GM03348 (cell line): ENCODE measurements at places on chromosomes 13 and 19.
A peak's percentile ranks its signal among the peaks of the same experiment; 100 is the strongest.

DNA sequence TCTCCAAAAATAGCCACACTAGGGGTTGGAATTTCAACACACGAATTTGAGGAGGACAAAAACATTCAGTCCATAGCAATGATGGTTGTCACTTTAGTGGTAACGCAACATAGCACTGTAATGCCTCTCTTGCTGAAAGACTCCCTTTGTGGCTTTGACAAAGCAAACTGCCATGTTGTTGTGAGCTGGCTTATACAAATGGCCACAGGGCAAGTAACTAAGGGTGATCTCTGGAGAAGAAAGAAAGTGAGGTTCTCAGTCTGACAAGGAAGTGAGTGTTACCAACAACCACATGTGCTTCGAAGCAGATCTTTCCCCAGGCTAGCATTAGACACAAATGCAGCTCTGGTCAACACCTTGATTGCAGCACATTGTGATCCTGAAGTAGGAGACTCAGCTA, 79.1 kb upstream of the PCDH17 start:
- no peak for DNase-seq

DNA sequence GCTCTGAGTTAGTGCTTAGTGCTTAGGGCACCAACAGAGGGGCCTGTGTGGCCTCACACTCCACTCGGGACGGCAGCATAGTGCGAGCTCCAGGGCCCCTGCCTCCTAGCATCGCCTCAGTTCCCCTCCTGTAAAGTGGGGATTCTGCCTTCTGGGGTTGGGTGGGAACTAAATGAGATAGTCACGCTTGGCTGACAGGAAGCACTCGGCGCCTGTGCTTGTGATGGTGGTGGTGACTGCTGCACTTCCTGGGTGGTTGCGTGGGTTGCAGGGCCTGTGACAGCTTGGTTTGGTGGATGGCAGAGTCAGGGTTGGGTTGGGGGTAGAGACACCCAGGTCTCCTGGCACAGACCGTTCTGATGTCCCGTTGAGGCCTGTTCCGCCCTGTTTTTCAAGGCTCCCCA, 7.7 kb downstream of the PLEKHF1 start:
- DNase-seq = peak; percentile 1

GRCh38 chr19:48364598-48365348, 606 bp downstream of the SYNGR4 start:
- DNase-seq = no peak

DNA sequence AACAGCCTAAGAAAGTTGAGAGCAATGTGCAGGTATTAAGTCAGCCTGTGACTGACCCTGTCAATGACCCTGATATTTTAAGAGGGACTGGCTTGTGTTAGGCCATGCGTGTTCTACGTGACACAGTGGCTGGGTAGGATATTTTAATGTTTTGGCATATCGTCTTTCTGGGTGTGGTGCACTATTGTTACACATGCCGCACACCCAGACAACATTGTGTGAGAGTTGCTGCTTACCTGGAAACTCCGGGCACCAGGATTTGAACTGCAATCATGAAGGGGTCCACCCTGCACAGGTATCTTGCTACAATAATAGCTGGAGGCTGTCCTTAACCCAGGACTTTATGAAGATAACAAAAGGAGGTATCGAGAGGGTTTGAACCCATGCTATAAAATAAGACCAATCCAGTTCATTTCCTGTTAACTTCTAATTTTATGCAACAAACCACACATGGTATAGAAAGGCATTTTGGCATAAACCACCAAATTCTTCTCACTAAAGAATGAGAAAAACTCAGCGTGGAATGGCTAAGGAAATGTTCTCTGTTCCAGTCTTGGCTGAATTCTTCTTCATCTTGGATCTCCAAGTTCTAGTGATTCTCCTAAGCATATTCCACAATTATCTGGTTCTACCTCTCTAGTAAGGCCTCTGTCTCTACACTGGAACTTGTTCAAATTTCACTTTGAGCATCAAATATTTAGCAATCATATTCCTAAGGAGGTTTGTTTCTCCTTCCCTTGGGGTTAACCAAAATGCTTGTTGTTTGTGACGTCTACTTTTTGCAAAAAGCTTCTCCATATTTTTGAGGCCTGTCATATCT, 38.7 kb upstream of the POMP start:
- no peak for DNase-seq

- no peak for DNase-seq
These were observed 138.9 kb downstream of the OLFM4 start for GRCh38 chr13:53167561-53167960.

DNA sequence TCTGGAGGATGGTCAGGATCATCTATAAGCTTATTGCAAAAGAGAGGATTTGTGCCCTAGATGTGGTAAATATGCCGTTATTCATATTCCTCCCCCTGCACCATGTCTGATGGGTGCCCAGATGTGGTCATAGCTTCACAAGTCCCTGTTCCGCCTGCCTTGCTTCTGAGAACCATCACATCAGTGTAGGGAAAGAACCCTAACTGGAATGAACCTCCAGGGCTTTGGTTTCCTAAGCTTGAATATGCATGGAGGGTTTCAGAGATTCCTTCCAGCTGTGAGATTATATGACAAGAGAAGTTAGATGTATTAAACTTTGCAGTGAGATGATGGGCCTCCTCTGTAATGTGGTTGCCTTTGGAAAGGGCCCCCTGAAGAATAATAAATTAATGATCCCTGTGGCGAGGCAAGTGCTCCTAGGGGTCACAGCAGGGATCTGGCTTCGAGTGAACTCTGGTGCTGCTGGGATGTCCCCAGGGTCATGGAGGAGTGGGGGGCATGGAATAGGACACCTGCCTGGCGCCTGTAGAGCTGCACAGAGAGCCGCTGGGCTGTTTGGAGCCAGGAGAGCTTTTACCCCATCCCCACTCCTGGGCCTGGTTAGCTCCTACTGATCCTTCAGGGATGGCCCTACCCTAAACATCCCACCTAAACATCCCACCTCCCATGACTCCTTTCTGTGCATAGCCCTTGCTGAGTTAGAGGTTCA, 56.0 kb upstream of the IRS2 start:
- no peak for DNase-seq
